GM13976 (cell line): ENCODE measurements at places on chromosomes 7 and 10.

DNA sequence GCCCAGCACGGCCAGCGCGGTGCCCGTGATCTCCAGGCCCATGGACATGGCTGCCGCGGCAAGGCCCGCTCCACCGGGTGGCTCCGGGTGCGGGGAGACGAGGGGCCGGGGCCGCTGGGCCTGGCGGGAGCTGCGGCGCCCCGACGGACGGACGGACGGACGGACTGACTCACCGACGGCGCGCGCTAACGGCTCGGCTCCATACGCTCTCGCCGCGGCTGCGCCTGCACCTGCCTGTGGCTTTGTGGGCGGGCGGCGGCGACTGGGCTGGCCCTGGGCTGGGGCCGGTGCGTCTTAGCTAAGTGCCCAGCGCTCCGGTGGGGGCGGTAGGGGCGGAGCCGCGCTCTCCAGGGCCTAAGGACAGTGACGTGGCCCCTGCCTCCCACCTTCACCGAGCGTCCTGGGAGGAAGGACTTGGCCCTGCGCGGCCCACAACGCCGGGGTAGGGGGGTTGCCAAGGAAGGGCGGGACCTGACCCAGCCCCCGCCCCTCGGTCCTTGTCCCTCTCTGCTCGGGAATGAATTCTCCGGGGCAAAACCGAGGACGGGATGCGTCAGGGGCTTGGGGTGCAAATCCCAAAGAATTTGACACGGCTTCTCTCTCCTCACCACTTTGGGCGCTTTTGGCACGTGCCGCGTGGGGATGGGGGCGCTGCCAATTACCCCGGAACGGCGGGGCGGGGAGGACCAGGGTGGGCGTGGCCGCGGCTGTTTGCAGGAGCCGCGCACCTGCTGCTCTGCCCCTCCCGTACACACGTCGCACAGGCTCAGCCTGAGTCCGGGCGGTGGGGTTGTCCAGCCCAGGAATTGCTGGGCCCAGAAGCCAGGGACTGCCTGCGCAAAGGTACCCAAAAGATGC, at the start of gene CLDN3:
TSS of gene CLDN3 (minus strand) at position 269 of the 858 bp plus-strand sequence. CDS start at position 48, 221 bp downstream.
- peak; percentile 67 for DNase-seq

GRCh38 chr7:29127527-29127926, 18.8 kb downstream of the CPVL start:
- DNase-seq = no peak

GRCh38 chr7:16062269-16062668, 359.1 kb downstream of the CRPPA start:
- no peak for DNase-seq

- no peak for DNase-seq
Observed at GRCh38 chr7:140877249-140877524, 47.5 kb downstream of the BRAF start.

DNA sequence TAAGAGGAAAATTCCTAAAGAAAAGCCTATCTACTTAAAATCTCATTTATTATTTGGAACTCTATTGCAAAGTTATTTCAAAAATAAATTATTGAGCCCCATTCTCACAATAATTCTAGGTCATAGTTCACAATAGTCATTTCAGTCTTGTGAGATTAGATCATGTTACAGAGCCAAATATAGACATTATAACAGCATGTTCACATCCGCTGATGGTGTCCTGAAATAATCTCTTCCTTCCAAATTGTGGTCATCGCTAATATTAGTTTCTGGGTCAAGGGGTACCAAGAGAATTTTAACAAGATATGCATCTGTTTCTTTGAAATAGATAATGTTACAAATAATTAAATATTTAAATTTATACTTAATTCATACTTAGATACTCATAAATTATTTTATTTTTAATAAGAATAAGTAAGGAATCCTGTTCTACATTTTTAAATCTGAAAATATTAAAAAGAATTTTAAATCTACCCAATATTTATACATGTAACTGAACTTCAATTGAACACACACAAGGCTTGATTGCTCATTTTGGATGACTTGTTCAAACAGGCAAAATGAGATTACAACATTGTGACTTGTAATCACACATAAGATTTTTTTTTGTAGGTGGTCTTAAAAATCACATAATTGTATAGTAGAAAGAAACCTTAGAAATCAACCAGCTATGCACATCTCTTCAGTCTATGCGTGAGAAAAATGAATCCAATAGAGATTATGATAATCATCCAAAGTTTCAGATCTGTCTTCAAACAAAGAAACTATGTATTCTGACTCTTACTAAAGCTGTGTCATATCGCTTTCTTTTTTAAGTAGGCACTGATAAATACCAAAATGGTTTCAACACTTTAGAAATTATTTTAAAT, 13.1 kb downstream of the GNAT3 start:
- DNase-seq = no peak

DNA sequence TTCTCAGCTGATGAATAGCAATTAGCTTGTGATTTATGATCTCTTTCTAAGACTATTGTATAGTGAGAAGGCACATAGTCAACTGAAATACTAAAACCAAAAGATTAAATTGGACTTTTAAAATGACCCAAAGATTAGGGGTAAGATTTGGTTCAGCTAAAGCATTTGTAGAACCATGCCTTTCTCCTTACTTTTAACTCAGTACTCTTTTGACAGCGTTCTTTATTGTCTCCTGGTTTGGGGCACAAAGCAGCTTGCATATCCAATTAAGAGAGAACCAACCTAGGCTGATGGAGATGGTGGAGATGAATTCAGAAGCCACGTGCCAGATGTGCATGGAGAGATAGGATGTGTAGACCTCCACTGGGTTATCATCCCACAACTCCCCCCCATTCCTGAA, 45.8 kb downstream of the FHIP2A start:
- no peak for DNase-seq

DNA sequence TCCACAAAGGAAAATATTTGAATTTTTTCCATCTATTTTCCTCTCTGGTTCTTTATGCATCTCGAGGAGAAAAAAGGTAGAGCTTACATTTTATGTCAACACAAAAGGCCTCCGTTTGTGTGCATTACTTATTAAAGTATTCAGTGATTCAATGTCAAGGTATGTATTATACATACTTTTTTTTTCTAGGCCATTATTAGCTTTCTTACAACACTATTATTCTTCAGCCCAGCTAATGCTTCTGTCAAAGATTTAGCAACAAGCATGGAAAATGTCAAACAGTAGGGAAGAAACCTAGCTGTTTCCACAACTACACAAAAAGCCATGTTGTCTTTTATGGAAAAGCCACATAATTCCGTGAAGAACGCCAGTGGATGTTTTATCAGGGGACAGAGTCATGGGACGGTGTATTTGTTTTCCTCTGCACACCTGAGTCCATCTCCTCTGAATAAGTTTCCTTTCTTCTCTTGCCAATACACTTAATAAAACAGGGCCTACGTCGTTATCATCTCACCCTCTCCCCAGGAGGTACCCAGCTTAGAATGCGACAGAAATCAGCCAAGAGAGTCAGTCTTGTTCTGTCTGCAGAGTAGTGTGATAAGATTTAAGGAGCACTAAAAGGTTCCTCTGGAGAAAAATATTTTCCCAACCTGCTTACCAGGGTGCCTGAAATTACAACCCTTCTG, 209.7 kb upstream of the AUTS2 start:
- no peak for DNase-seq

GRCh38 chr7:73701357-73701995, 18.0 kb downstream of the STX1A start:
- peak; percentile 71 for DNase-seq

GRCh38 chr10:48890888-48891850, 48.5 kb downstream of the LRRC18 start:
- DNase-seq = no peak

GRCh38 chr7:148303295-148304082, 287.1 kb upstream of the C7orf33 start:
- no peak for DNase-seq

- DNase-seq = no peak
Observed at GRCh38 chr10:96687317-96688012, 32.8 kb downstream of the PIK3AP1 start.

- DNase-seq = no peak
Observed at GRCh38 chr7:99489235-99489634, 10.8 kb downstream of the ZNF394 start.

- no peak for DNase-seq
Observed at GRCh38 chr10:117000580-117000979, 4.4 kb downstream of the SHTN1 start.

- DNase-seq = no peak
Observed at GRCh38 chr10:71912431-71912830, 51.8 kb upstream of the CHST3 start.

DNA sequence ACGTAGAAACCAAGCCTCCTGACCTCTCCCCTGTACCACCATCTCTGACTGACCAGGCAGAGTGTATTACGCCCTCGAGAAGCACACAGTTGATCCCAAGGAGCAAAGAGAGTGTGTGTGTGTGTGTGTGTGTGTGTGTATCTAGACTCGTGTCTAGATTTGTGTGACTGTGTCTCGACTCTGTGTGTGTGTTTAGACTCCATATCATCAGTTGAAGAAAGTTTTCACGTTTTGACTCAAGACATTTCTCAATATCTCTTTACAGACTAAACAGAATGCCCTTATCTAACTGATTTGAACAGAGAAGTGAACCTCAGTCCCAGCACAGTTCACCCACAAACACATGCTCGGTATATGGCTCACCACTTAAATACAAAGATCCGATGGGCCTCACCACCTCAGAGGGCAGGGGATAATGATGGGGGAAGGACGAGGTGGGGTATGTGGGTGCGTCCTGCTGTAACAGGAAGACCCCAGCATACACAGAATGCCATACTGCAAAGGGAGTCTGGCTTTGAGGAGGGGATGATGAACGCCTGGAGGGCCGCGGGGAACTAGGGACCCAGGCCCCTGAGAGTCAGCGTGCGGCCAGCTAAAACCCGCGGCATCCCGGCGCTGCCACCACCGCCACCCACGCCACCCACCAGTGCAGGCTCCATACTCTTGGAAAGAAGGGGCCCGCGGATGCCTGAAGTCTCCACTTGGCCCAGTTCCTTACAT, 780 bp downstream of the ALDH18A1 start:
- DNase-seq = peak; percentile 32

GRCh38 chr10:97689559-97690020, 2.5 kb upstream of the AVPI1 start:
- no peak for DNase-seq
